ENCODE measurements at places on chromosomes 3 and 15.
A peak's percentile ranks its signal among the peaks of the same experiment; 100 is the strongest.

GRCh38 chr3:122992676-122993075, 34.9 kb downstream of the SEMA5B start:
- no peak for DNase-seq

DNA sequence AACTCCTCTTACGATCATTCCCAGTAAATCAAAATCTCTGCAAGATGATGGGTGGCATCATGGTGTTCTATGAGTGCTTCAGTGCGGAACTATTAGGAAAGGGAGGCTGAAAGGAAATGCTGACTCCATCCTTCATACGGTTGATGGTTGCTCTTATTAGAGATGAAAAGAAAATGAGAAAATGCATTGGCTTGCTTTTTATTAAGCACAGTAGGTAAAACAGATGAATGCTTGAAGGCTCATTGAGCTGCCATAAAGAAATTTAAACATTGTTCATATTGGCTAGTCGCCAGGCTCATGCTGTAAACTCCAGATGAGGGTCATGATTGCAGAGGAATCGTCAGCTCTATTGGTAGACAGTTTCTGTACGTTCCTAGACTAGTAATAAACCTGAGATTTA, 115.8 kb downstream of the EPHA3 start:
- DNase-seq, result no peak

- DNase-seq, result peak; percentile 73
Measured at GRCh38 chr3:190811775-190812480, 50.6 kb downstream of the GMNC start.

DNA sequence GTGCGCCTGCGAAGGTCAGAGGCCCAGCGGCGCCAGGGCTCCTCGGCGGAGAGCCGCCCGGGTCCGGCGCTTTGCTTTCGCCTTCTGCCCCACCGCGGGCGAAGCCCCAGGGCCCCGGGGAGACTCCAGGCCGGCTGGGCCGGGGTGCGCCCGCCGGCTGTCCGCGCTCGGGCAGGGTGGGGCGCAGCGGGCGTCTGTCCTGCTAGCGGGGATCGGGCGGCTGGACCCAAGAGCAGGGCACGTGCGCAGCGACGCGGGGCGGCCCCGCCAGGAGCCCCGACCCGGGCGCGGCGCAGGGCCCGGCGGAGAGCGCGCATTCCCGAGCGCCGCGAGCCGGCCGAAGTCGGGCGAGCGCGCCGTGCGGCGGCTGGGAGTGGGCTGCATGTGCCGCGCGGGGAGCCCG, 569 bp upstream of the ALDH1A3 start:
- DNase-seq, result no peak

- DNase-seq, result no peak
Measured at GRCh38 chr15:77615472-77615871, 17.2 kb downstream of the LINGO1 start.

- no peak for DNase-seq
Measured at GRCh38 chr3:159859836-159860235, 128.8 kb upstream of the IL12A start.

GRCh38 chr3:79005084-79005483, 762.7 kb downstream of the ROBO1 start:
- DNase-seq, result no peak

DNA sequence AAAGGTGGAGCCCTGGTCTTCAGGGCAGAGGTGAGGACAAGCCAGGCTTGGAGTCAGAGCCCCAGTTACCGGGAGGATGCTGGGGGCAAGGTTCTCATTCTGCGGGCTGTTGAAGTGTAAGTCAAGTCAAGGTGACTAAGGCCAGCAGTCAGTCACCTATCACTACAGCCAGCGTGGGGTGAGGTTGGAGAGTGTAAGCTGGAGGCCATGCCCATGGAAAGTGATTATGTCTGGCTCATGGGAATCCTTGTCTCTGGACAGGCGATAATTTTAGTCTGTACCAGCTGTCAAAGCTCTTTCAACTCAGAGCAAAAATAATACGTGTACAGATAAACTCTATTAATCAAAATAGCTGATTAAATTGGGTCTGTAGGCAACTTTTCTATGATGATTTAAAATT, 143.1 kb downstream of the NR2F2 start:
- DNase-seq, result no peak
